Epithelial cell of proximal tubule (primary cell): ENCODE measurements at places on chromosomes 6 and 20. TPM values are rescaled to one million over a fixed set of nuclear protein-coding genes. Genes with fewer than 3 reads are reported as not detected.

DNA sequence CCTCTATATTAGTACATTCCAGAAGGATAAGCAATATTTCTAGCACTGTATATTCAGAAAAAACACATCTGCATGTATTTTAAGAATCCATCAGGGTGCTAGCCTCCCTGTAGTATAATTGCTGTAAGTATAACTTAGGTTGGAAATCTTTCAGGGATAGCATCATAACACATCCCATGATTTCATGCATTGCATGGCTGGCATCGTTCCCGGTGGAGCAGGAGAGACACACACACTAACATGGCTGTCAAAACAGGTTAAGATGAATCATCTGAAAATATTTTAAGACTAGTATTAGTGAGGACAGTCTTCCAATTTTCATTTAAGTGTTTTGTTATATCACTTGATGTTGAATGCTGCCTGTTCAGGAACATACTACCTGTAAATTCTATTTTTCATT, 32.1 kb upstream of the CENPW start:
- peak; percentile 7 for DNase-seq

DNA sequence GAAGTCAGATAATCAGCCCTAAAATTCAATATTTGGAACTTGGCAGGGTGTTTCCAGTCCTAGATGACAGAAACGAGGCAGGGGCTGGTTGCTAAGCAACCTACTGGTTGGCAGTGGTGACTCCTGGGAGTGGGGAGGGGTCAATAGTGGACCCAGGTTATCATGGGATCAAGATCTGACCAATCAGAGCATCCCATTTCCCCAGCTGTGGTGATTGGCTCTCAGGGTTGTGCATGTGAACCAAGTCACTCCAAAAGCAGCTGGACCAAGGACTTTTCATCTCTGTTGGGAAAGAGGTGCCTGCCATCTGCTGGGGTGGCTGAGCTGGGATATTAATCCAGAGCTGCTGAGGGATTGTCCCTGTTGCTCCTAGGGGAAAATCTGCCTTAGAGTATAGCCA, 253.4 kb downstream of the PREX1 start:
- DNase-seq, result no peak

GRCh38 chr20:21395666-21396598, 1.4 kb downstream of the NKX2-4 start:
- DNase-seq, result no peak

DNA sequence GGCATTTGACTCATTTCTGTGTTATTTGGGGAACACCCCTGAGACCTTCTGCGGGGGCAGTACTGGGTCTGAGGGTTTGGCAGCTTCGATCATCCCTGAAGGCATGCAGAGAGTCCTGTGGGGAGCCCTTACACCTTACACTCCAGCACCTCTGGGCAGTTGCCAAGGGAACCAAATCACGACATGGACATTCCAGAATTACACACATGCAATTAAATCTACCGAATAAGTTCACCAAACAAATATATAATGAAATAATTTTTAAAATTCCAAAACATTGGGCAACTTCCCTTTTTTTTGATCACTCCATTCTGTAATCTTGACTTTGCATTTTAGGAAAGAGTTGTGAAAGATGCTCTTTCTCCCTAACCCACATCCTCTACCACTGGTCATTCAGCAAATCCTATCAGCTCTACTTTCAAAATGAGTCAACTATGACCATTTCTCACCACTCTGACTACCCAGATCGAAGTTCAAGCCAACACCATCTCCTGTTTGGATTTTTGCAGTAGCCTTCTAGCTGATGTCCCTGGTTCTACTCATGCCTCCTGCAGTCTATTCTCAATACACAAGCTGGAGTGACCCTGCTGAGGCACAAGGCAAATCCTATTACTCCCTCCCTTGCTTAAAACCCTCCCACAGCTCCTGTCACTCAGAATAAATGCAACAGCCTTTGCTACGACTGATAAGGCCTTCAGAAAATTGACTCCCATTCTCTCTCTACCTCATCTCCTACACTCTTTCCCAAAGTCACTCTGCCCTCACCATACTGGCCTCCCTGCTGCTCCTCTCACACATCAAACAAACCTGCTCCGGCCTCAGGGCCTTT, 533.3 kb downstream of the HACE1 start:
- DNase-seq, result peak; percentile 0

DNA sequence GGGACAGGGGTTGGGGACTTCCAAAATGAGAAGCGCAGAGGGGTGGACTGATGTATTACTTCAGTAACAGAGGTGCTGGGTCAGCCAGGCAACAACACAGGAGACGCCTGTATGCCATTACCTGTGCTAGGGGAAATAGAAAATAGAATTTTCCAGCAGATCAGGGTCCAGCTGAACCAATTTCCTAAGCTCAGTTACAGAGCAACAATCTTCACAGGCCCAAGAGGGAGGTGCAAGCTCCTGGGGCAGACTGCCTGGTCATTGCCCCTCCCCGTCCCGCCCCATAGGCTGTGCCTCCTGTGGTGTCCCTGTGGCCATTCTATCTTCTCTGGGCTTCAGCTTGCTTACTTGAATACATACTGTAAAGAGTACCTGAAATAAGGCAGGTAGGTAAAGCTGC, 3.7 kb downstream of the KCNK5 start:
- no peak for DNase-seq

- peak; percentile 81 for DNase-seq
Measured at GRCh38 chr6:121522265-121522664, 86.8 kb downstream of the GJA1 start.

The KIAA0408 gene
- total RNA-seq, result 2.0 and 3.1 TPM in 2 replicates

The CYP39A1 gene
- total RNA-seq, result 1.3 and 1.7 TPM in 2 replicates

The OR2H1 gene
- total RNA-seq, result not detected in 2 replicates

The BPIFB2 gene
- not detected in 2 replicates for total RNA-seq
